ENCODE measurements at places on chromosomes 3 and 15.

- no peaks in the 10 kb centered on the region for H3K4me1 ChIP-seq
- no peak for DNase-seq
- no peak overlapping the region for H3K4me3 ChIP-seq
- H3K36me3 ChIP-seq = no peaks in the 10 kb centered on the region
Measured at GRCh38 chr3:184460276-184460675, 80.4 kb downstream of the CHRD start.

DNA sequence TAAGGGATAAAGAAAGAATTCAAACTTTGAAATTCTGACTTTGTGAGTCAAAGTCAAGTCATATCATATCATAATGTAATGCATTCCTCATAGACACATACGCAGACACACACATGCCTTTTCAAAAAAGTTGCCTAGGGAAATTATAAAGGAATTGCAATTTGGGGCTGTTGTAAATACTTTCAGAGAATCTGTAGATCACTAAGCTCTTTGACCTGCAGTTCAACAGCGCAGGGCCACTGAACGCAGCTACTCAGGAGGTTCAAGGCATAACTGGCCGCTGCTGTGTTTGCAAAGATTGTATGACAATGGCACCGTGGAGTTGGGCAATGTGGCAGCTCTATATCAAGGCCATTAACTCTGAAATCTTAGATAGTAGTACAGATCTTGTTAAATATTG is 188.4 kb upstream of the THRB start:
- H3K27ac ChIP-seq = no peak overlapping the region
- H3K4me1 ChIP-seq = no peaks in the 10 kb centered on the region
- H3K27me3 ChIP-seq = no peaks in the 10 kb centered on the region

DNA sequence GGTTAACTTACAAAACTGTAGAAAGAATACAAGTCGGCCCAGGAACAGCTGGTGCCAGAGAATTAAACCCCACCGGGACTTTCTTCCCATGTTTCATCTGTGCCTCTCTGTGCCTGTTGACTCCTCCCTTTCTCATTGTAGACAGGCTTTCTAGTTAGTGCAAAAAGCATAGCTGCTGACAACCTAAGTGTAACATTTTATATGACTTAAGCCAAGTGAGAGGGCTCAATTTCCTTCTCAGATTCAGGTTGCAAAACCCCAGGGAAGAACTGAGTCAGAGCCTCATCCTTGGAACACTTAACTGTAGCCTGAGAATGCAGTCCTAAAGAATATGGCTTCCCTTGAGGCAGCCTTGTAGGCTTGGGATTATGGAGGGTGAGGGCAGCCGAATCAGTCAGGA is 302.5 kb upstream of the AZI2 start:
- no peaks in the 10 kb centered on the region for H3K4me1 ChIP-seq
- DNase-seq = no peak
- H3K36me3 ChIP-seq = no peaks in the 10 kb centered on the region
- H3K27me3 ChIP-seq = no peaks in the 10 kb centered on the region
- H3K4me3 ChIP-seq = no peak overlapping the region
- no peak overlapping the region for H3K27ac ChIP-seq

DNA sequence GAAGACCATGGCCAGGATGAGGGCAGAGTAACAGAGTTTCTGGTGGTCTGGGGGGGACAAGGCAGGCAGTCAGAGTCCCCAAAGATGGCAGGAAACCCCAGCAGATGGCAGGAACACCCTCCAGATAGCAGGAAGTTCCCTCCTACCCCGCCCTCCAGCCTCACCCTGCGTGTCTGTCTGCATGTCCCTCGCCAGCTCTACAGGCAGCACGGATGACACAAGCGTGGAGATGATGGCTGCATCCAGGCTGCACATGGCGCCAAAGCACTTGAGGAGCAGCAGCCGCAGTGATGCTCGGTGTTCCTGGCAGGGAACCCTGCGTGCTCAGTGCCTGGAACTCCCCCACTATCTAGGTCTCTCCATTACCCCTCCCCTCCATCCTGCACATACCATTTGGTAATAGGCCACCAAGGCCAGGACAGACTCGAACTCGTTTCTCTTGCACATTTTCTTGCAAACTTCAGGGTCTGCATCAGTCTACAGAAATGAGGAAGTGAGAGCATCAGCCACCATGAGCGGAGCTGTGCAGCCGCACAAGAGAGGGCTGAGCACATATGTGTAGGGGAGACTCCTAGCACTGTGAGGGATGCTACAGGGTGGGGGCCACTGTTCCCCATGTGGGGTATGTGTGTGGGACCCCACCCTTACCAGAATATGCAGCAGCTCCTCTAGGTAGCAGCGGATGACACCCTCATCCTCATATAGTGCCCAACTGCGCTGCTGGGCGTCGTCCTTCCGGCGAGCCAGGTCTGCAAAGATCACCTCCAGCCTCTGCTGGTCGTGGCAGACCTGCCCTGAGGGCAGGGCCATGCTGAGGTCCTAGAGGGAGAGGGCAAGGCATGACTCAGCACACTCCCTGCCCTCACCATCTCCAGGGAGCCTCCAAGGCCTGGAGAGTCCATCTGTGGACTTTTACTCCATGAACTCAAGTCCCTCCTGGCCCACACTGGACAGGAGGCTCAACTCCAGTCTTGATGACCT is 6.0 kb downstream of the NCKIPSD start:
- H3K27me3 ChIP-seq = no peaks in the 10 kb centered on the region
- H3K36me3 ChIP-seq = peaks cover 22% of the 10 kb centered on the region
- DNase-seq = no peak
- H3K4me1 ChIP-seq = peaks cover 18% of the 10 kb centered on the region
- no peak overlapping the region for H3K4me3 ChIP-seq

GRCh38 chr3:176971613-176972174 is 225.6 kb downstream of the TBL1XR1 start:
- no peak overlapping the region for H3K4me3 ChIP-seq
- DNase-seq = no peak
- peaks cover 2% of the 10 kb centered on the region for H3K27me3 ChIP-seq
- no peaks in the 10 kb centered on the region for H3K4me1 ChIP-seq

DNA sequence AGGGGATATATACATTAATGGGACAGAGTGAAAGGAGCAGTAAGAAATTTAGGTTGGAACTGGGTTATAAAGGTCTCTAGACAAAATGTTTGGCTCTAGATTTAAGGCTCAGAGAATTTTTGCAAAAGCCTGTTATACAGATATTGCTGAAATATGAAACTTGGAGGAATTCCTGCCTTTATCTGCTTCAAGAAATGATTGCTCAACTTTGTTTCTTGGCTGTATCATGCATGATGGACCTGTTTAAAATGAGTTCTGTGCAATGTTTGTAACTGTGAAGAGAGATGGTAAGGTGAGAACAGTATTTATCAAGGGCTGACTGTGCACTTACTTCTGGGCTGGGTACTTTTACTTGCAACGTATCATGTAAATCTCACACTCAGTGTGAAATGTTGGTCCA is 3.3 kb downstream of the CRYBG3 start:
- H3K36me3 ChIP-seq = no peaks in the 10 kb centered on the region
- H3K4me3 ChIP-seq = no peak overlapping the region
- H3K4me1 ChIP-seq = peaks cover 22% of the 10 kb centered on the region
- peaks cover 6% of the 10 kb centered on the region for H3K27me3 ChIP-seq

GRCh38 chr3:50853936-50854335 is 179.2 kb downstream of the DOCK3 start:
- H3K27ac ChIP-seq = no peak overlapping the region
- H3K4me3 ChIP-seq = no peak overlapping the region
- no peaks in the 10 kb centered on the region for H3K36me3 ChIP-seq
- no peak for DNase-seq

- no peaks in the 10 kb centered on the region for H3K4me1 ChIP-seq
- H3K27ac ChIP-seq = no peak overlapping the region
- no peak overlapping the region for H3K4me3 ChIP-seq
- H3K36me3 ChIP-seq = no peaks in the 10 kb centered on the region
- no peaks in the 10 kb centered on the region for H3K27me3 ChIP-seq
- no peak for DNase-seq
Measured at GRCh38 chr3:23036728-23037127, 166.4 kb upstream of the UBE2E2 start.

DNA sequence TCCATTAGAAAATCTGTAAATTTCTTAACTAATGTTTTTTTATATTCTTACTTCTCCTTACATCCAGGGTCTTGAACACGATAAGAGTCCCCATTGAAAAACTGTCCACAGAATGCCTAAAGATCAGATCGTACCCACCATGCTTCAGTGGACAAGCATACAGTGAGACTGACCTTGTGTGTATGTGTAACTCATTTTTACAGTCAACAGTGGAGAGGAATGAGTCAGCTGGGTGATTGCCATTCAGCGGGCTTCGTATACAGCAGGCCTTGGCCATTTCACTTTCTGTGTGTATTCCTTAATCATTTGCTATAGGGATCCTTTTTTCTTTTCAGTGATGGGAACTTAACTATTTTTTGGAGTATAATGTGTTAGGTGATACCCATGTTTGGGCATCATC is 10.6 kb downstream of the PARP14 start:
- DNase-seq = no peak
- H3K27ac ChIP-seq = no peak overlapping the region
- H3K4me3 ChIP-seq = no peak overlapping the region
- H3K36me3 ChIP-seq = peaks cover 55% of the 10 kb centered on the region
- H3K27me3 ChIP-seq = no peaks in the 10 kb centered on the region

GRCh38 chr3:171348121-171348520 is 112.1 kb downstream of the TNIK start:
- no peak overlapping the region for H3K4me3 ChIP-seq
- no peaks in the 10 kb centered on the region for H3K4me1 ChIP-seq
- no peak for DNase-seq
- no peaks in the 10 kb centered on the region for H3K27me3 ChIP-seq
- H3K36me3 ChIP-seq = peaks cover 4% of the 10 kb centered on the region

- no peaks in the 10 kb centered on the region for H3K36me3 ChIP-seq
- no peak overlapping the region for H3K27ac ChIP-seq
- DNase-seq = no peak
- no peaks in the 10 kb centered on the region for H3K27me3 ChIP-seq
- no peaks in the 10 kb centered on the region for H3K4me1 ChIP-seq
Measured at GRCh38 chr15:94524565-94524964, 293.2 kb downstream of the MCTP2 start.

Data from CD4-positive, CD25-positive, alpha-beta regulatory T cell (primary cell).